Bone marrow (tissue), 2 donors: ENCODE measurements at places on chromosomes 7 and 10.

GRCh38 chr7:81714306-81714705 lies 55.5 kb downstream of the HGF start:
- no peak for DNase-seq

GRCh38 chr10:51389415-51390321 lies 309.7 kb downstream of the CSTF2T start:
- no peak for DNase-seq

DNA sequence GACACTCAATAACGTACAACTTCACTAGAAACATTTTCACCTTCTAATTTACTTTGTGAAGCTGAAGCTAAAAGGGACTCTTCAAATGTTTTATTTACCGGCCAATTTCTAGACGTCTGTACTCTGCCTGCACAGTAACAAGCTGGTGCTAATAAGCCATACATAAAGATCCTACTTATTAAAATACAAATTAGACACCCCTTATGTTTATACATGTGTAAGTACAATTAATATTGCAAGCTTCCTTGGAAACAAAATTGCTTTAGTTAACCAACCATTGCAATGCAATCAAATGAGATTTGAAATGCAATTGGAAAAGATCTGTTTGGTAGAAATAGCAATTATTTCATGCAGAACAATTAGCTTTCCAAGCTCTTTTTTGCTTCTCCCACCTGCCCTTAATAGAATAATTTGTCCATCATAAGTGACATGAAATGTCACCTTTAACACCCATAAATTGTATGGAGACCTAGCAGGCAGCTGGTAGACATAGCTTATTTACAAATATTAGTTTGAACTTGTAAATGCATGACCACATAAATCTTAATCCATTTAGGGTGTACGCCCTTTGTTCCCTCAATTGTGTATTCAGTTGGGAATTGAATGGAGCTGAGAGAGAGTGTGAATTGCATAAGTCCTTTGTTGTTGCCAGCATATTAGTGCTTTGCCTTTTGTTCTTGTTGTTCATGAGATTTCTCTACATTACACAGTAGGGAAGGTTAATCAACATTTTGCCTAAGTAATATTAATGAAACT lies 277.1 kb downstream of the CACNA2D1 start:
- no peak for DNase-seq

- DNase-seq, result no peak
Measured at GRCh38 chr10:114311496-114312209, 72.6 kb downstream of the VWA2 start.

DNA sequence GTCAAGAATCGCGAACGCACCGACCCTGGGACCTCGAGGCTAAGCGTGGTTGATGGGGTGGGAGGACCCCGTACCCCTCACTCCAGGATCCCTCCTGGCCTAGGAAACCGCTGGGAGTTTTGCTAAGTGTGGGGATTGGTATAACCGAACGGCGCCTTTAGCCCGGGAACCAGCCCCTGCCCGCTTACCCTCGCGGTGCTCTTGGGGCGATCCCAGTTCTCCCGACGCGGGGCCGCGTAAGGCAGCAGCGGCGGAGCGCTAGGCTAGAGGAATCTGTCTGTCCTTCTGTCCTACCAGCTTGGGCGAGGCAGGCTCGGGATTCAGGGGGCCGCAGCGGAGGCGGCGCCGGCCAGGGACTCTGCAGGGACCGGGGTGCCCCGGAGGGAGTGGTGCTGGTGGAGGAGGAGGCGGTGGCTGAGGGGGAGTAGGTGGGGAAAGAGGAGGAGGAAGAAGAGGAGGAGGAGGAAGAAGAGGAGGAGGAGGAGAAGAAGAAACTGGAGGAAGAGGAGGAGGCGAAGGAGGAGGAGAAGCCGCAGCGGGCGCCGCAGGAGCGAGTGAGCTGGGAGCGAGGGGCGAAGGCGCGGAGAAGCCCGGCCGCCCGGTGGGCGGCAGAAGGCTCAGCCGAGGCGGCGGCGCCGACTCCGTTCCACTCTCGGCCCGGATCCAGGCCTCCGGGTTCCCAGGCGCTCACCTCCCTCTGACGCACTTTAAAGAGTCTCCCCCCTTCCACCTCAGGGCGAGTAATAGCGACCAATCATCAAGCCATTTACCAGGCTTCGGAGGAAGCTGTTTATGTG lies 439 bp upstream of the EMX2 start:
- DNase-seq, result no peak

DNA sequence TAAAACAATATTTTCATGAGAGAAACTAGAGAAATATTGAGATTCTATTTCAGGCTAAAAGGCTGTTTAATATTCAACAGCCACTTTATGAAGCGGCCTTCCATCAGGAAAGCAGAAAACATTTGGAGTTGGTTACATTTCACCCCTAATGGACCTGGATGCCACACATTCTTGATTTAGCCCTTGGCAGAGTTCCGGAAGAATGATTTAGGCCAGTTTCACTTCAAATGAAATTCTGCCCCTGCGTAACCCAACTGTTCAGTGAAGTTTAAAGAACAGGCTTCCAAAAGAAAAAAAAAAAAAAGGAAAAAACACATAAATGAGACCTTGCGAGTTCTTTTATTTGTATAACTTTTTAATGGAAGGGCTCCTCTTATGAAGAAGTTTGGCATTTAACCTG lies 239.2 kb upstream of the AKR1E2 start:
- no peak for DNase-seq

DNA sequence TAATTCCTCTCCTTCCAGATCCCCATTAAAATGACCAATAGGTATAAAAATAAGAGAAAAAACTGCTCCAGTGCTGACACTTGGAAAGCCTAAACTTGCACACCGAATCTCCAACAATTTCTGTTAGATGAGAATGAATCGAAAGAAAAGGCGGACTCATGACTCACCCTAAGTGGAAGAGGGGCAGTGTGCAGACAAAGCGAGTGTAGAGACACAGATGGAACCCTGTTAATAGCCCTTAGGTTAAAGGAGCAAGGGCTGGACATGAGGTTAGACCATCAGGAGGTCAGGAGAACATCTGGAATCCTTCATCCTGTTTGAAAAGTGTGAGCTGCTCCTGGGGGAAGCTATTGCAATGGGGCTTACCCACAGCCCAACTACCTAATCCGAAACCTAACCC lies 103.4 kb upstream of the GLI3 start:
- no peak for DNase-seq

DNA sequence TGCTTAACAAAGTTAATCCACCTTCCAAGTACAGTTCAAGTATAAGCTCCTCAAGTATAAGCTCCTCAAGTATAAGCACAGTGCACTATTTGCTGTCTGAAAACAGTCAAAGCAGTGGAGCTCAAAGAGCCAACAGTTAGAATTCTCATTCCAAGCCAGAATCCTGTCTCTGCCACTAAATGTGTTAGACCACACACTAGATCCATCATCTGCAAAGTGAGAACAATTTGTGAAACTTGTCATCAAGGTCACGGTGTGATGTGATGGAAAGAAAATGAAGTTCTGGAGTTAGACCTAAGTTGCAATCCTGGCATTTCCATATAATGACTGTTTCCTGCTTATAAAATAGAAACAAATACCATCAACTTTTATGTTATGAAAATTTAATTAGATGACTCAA lies 602.5 kb downstream of the TNS3 start:
- no peak for DNase-seq

GRCh38 chr7:117686311-117686935 lies 186.8 kb downstream of the CTTNBP2 start:
- DNase-seq, result no peak

DNA sequence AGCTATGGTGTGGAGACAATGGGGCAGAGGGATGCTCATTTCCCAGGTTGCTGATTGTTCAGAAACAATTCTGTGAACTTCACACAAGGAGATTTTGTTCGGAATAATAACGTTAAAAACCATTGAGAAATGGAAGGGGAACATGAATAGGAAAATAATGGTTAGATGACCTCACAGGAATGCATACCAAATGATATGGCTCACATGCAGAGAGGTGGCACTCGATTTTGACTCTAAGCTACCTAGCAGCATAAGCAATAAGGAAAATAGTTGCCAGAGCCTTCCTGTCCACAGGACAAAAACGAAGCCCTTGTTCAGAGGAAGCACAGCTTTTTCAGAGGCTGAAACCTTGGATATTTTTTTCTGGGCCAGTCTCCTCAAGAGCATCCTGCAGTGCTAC lies 293.1 kb downstream of the ZEB1 start:
- no peak for DNase-seq

- DNase-seq, result no peak
Measured at GRCh38 chr10:44253769-44254462, 131.0 kb downstream of the CXCL12 start.

GRCh38 chr10:97224483-97225435 lies 39.0 kb upstream of the SLIT1 start:
- no peak for DNase-seq

DNA sequence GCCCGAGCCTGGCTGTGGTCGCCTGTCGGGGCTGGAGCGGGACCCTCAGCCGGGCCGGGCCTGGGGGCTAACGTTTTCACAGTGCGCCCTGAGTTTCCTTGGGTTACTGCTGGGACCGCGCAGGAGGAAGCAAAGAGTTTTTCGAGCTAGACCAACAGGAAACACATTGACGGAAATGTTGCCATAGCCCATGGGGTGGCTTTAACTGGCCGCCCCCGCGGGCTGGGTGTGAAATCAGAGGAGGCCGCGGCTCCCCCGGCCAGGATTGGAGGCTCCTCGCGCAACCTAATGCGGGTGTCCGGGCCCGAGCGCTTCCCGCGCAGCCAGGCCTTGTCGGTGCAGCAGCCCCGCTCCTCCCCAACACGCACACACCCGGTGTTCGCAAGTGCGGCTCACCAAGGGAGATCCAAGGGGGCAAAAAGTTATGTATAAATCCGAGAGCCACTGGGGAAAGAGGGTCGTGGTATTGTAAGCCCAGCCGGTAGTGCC lies 1.9 kb downstream of the HHEX start:
- peak; percentile 78 for DNase-seq

GRCh38 chr7:139898483-139898882 lies 69.4 kb downstream of the TBXAS1 start:
- DNase-seq, result no peak
